Stimulated activated CD4-positive, alpha-beta T cell treated with anti-CD3 and anti-CD28 coated beads, Interleukin-12 subunit alpha, Interleukin-12 subunit beta, amount 100 ng/mL, for 48 hours (primary cell): ENCODE measurements at places on chromosomes 1 and 21.

DNA sequence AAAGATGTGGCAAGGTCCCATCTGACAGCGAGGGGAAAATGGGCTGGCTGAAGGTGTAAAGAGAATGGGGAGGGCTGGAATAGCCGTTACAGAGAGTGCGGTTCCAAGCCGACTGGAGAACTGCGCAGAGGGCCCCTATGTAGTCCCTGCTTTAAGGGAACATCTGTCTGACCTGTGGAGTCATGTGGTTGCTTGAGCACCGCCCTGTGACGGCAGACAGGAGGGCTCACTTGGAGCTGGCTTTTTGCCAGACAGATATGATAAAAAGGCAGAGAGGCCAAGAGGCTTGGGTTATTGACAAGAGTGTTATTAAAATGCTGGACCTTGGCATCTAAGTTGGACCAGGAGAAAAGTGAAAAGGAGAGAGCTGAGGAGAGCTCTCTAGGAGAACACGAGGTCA, 5.9 kb upstream of the PTPRF start:
- DNase-seq = no peak

GRCh38 chr1:12178511-12178910, 11.7 kb downstream of the TNFRSF1B start:
- DNase-seq = no peak

DNA sequence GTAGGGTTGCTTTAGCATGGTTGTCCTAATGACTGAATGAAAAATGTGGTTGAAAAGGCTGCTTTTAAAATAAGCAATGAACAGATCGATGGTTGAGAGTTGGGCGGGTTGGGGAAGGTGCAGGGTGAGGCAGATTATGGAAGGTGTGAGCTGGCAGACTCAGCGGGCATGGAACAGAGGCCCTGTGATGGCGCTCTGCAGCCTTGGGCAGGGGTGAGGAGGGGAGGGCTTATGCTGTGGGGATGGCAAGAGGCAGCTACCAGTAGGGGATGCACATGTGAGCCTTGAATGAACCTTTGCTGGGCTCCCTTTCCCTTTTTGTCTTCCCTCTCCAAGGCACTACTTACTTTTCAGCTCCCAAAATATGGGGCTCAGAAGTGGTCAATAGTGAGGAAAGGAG, 30.9 kb downstream of the ATP1B1 start:
- no peak for DNase-seq

- no peak for DNase-seq
These were observed 75.0 kb upstream of the SELENON start for GRCh38 chr1:25724966-25725365.
